SHP77 (cell line): ENCODE measurements at places on chromosomes 11 and 22.

DNA sequence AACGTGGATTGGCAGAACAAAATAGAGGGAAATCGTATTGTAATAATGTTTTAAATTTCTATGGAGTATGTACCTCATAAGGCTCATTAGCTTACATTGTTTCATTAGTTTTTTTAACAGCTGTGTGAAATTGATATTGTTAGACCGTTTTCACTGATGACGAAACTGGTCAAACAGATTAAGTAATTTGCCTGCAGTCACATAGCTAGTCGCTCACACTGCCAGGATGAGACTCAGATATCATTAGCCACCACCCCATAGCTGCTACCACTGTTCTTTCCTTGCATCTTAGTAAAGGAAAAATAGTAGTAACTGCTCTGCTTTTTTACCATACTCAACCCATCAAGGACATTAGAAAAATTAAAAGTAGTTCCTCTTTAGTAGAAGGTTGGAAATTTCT lies 64.0 kb downstream of the DKK3 start:
- DNase-seq, result no peak

- DNase-seq, result no peak
These were observed 848 bp downstream of the HEPN1 start for GRCh38 chr11:124919898-124920297.

DNA sequence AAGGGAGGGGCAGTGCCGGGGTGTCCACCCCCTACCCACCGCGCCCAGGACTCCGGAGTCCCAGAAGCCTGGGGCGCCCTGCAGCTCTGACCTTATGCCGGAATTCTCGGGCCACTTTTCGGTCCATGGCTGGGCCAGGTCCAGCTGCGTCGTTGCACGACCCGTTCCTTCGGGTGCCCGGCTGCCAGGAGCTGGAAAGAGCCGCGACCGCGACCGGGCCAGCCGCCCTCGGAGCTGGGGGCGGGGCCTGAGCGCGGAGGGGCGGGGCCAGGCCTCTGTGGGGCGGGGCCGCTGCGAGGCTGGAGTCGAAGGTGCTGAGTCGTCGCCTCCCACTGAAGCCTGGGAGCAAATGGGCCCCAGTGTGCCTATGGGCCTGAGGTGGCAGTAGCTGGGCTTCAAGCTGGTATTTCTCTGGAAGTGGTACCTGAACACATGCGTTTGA lies at the start of gene USH1C:
TSS of gene USH1C (minus strand) at position 236 of the 442 bp plus-strand sequence. CDS start at position 127, 109 bp downstream.
- DNase-seq, result no peak

DNA sequence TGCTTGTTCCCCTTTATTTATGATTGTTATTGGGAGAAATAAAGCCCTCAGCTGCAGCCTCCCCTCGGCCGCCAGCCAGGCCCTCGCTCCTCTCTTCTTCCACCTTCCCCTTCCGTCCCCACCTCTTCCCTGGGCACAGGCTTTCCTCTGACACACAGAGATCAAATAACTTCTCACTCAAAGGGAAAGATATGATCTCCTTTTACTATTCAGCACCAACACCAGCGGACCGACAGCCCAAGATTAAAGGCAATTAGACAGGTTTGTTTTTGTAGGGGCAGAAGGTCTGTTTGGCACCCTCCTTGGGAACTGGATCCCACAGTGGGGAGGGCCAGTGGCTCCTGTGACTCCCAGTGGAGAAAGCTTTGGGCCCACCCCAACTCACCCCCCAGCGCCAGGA lies 23.0 kb downstream of the NECTIN1 start:
- no peak for DNase-seq

- DNase-seq, result no peak
These were observed 2.1 kb downstream of the HBB start for GRCh38 chr11:5224538-5225479.

- no peak for DNase-seq
These were observed 5.9 kb upstream of the AMOTL1 start for GRCh38 chr11:94762208-94762607.

DNA sequence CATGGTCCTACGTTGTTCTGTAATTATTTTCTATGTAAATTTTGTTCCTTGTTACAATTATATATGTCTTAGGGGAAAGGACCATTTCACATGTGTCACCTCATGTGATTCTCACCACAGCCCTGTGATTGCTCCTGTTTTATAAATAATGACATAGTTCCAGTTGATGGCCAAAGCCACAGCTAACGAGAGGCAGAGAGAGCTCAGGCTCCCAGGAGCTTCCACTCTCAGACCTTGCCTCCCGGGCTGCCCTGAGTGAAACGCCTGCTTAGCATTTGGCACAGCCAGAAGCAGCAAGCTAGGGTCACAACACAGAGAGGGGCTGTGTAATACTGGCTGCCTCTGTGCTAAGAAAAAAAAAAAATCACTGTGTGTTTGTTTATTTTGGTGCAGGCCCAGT lies 5.9 kb downstream of the TMEM121B start:
- no peak for DNase-seq

- no peak for DNase-seq
These were observed 22.3 kb downstream of the APOL5 start for GRCh38 chr22:35739931-35740380.

- no peak for DNase-seq
These were observed 1398.1 kb downstream of the BRD1 start for GRCh38 chr22:48429446-48430020.

GRCh38 chr11:1049431-1049891 lies 12.9 kb upstream of the MUC6 start:
- DNase-seq, result no peak

GRCh38 chr22:24067587-24068376 lies 56.7 kb downstream of the CABIN1 start:
- DNase-seq, result peak; percentile 75

GRCh38 chr22:20738394-20739089 lies 35.4 kb upstream of the SERPIND1 start:
- DNase-seq, result no peak

GRCh38 chr22:39253435-39254070 lies 8.8 kb upstream of the PDGFB start:
- DNase-seq, result peak; percentile 32

DNA sequence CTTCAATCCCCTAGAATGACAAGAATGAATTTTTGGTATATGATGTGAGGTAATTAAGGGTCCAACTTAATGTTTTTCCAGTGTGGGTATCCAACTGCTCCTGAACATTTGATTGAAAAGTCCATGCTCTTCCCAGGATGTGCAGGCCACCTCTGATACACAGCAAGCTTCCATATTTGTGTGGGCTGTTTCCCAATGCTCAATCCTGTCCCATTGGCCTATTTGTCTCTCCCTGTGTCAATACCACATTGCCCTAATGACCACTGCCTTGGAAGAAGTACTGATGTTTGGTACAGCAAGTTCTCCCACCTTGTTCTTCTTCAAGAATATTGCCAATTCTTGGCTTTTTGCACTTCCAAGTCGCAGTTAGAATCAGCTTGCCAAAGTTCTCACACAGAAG lies 42.9 kb downstream of the KCNQ1OT1 start:
- no peak for DNase-seq

DNA sequence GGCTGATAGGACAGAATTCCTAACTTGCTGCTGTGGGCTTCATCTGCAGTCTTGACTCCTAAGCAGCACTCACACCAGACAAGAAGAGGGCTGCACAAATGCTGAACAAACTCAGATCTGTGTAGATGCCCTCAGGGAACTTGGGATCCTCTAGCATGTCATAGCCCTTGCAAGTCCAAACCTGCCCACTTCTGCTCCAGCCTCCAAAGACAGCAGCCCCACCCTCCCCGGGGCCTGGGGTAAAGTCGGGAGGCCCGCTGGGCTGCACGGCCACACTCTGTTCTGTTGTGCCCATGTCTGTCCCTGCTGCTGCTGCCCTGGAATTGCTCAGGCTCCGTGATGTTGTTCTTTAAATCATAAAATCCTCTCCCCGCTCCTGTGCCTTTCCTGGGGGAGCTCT lies 28.3 kb downstream of the DRD2 start:
- no peak for DNase-seq

- no peak for DNase-seq
These were observed 18.1 kb upstream of the RFPL2 start for GRCh38 chr22:32222991-32223390.

- DNase-seq, result no peak
These were observed 5.1 kb upstream of the SYCE3 start for GRCh38 chr22:50567721-50568252.

GRCh38 chr11:57938351-57938750 lies 85.3 kb upstream of the OR9Q1 start:
- DNase-seq, result no peak

DNA sequence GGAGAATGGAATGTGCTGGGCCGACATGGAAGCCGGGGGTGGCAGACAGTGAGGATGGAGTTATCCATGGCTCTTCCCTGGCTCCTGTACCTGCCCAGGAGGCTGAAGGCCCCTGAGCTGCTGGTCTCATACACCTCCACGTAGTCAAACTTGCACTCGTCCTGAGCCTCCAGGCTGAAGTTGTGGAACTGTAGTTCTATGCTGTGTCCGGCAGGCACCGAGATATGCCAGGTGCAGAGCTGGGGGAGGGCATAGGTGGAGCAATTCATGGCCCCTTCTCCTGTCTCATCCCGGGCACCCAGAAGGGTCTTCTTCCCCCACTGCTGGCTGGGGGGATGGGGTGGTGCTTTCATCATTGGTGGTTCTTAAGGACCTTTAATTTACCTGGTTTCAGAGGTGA lies 2.8 kb downstream of the MFRP start:
- DNase-seq, result no peak

- DNase-seq, result peak; percentile 11
These were observed 32.3 kb downstream of the ACO2 start for GRCh38 chr22:41501209-41501608.

- no peak for DNase-seq
These were observed 236.2 kb downstream of the LARGE1 start for GRCh38 chr22:33684087-33684486.

GRCh38 chr11:122234257-122234656 lies 118.2 kb upstream of the BLID start:
- DNase-seq, result no peak

GRCh38 chr11:45250035-45250718 lies 36.0 kb downstream of the SYT13 start:
- no peak for DNase-seq

GRCh38 chr22:46545086-46545792 lies 7.8 kb upstream of the CELSR1 start:
- no peak for DNase-seq

DNA sequence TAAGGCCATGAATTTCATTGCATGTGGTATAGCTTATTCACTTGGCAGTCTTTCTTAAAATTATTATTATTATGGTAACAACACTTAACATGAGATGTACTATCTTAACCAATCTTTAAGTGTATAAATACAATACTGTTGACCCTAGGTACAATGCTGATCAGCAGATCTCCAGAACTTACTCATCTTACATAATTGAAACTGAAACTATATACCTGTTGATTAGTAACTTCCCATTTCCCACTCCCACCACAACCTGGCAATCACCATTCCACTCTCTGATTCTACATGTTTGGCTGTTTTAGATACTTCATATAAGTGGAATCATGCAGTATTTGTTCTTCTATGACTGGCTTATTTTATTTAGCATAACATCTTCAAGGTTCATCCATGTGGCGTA lies 150.2 kb upstream of the POU2AF2 start:
- DNase-seq, result no peak

- DNase-seq, result no peak
These were observed 16.4 kb downstream of the SMARCB1 start for GRCh38 chr22:23803001-23803819.

DNA sequence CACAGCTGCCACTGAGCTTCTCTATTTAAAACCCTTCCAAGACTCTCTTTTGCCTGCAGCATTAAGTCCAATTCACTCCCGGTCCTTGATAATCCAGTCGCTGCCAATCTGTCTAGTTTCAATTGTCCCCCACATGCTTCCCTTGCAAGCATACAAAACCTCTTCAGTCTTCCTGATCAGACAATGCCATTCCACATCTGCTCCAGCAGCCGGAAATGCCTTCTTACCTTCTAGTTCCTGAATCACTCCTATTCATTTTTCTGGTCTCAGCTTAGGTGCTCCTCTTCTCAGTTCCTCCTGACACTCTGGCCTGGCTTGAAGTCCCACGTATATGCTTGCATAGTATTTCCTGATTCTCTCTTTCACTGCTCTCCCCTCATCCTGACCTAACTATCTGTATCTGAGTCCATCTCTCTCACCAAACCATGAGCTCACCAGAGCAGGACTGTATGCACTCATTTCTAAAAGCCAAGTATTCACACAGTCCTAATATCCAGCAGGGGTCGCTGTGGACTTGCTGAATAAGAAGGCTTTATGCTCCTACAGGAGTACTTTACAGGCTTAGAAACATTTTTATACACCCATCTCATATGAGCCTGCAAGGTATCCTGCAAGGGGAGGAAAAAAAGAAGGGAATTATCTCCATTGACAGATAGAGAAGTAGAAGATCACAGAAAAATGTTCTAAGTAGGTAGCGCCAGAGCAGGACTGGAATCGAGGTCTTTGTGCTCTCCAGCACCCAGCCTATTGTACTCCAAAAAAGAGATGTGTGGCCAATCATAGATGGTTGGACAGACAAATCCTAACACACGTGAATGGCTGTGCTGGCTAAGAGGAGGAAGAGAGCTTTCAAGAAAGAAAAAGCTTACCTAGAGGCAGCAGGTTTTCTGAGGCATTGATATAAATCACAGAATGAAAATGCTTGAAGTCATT lies 19.2 kb downstream of the XRRA1 start:
- peak; percentile 89 for DNase-seq
